ENCODE measurements at places on chromosomes 5 and 9.

DNA sequence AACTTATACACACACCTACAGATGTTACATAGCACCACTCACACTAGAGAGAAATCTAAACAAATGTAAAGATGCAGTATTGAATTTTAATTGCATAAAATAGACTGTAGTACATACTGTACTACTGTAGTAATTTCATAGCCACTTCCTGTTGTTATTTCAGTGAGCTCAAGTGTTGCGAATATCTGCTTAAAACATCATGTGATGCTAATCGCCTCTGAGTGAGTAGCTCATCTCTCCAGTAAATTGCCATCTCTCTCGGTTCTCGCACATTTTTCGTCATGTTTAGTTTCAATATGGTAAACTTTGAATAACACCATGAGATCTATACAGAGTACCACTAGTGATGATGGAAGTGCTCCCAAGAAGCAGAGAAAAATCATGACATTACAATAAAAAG lies 22.0 kb upstream of the ARHGEF28 start:
- no peak for DNase-seq

DNA sequence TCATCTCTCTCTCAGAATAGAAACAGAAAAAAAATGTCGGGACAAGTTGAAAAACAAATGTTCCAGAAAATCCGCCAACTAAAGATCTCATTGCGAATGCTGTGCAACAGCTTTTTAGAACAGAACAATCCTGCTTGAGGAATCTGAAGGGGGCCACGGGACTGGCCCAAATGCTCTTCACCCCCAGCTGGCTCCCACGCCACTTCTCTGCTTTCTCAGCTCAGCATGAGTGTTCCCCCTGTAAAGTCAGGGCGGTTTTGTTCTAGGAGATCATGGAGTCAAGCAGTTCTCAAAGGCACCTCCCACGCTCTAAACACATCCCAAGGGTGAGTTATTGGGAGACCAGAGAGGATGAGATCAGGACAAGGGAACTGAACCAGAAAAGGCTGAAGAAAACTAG lies 31.5 kb downstream of the DIRAS2 start:
- DNase-seq, result no peak

- DNase-seq, result no peak
Observed at GRCh38 chr5:136133922-136134379, 1.3 kb downstream of the SMAD5 start.

GRCh38 chr5:33631786-33632185 lies 191.0 kb downstream of the TARS1 start:
- DNase-seq, result no peak

- no peak for DNase-seq
Observed at GRCh38 chr5:89443508-89443907, 560.5 kb upstream of the MEF2C start.

- DNase-seq, result no peak
Observed at GRCh38 chr9:108636013-108636412, 219.8 kb downstream of the ACTL7B start.

DNA sequence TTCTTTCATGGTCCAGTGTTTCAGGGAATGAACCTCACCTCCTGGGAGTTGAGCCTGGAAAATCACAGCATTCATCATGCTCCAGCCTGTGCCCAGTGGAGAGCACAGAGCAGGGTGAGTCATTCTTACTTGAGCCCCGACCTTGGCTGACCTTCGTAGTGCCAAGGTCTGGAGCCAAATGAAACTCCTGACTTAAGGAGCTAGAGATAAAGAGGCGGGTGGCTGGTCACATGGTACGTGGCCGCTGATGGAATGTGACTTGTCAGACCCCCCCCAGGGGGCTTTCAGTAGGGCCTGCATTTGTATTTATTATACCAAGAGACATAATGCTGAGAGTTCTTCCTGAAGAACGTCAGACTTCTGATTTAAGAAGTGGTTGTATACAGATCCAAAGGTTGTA lies 15.0 kb upstream of the PIP5K1B start:
- DNase-seq, result no peak

DNA sequence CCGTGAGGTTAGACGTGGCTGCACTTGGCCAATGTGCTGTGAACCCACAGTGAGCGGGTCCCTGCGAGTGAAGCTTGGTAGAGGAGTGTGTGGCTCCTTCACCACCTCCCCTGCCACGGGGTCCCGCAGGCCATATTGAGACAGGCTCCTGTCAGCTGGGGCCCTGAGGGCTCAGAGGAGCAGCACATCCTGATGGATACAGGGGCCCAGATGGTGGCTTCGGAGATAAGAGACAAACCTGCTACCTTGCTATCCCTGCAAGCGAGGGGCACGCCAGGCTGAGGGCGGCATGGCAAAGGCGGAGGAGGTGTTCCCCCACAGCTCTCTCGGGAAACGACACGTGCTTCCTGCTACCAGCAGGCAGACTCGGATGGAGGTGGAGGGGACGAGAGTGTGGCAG lies 33.1 kb downstream of the SLC6A3 start:
- no peak for DNase-seq

Data from tibial nerve (tissue), 4 donors.